ENCODE measurements at places on chromosomes 4 and X.

GRCh38 chrX:21986596-21986995, 45.5 kb upstream of the PHEX start:
- no peaks in the 10 kb centered on the region for H3K4me1 ChIP-seq
- H3K36me3 ChIP-seq: no peaks in the 10 kb centered on the region
- no peak overlapping the region for H3K27ac ChIP-seq
- H3K4me3 ChIP-seq: no peak overlapping the region
- no peaks in the 10 kb centered on the region for H3K27me3 ChIP-seq
- no peak for DNase-seq

- no peaks in the 10 kb centered on the region for H3K4me1 ChIP-seq
- H3K27me3 ChIP-seq: no peaks in the 10 kb centered on the region
- DNase-seq: no peak
- no peak overlapping the region for H3K27ac ChIP-seq
- H3K4me3 ChIP-seq: no peak overlapping the region
Observed at GRCh38 chr4:1219566-1219950, 29.4 kb downstream of the CTBP1 start.

- no peaks in the 10 kb centered on the region for H3K27me3 ChIP-seq
- no peaks in the 10 kb centered on the region for H3K4me1 ChIP-seq
- DNase-seq: no peak
- no peak overlapping the region for H3K27ac ChIP-seq
Observed at GRCh38 chrX:23292354-23292987, 42.2 kb upstream of the PTCHD1 start.

DNA sequence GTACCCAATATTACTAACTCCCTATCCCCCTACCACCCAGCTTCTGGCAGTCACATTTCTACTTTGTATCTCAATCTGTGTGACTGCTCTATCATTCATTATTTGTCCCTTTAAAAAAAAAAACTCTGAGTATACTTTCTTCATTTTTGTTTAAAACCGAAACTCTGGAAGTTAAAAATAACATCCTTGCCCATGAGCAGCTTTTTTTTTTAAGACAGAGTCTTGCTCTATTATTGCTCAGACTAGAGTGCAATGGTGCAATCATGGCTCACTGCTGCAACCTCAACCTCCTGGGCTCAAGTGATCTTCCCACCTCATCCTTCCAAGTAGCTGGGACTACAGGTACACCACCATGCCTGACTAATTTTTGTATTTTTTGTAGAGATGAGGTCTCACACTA, 15.8 kb downstream of the UBE2K start:
- DNase-seq: no peak
- H3K4me3 ChIP-seq: no peak overlapping the region
- H3K27ac ChIP-seq: no peak overlapping the region
- peaks cover 23% of the 10 kb centered on the region for H3K4me1 ChIP-seq
- no peaks in the 10 kb centered on the region for H3K27me3 ChIP-seq

All from body of pancreas (tissue), 4 donors.